Stomach (tissue), 19 donors: ENCODE measurements at places on chromosomes 12 and 14.

- no peak for DNase-seq
Observed at GRCh38 chr12:30617346-30618016, 78.2 kb downstream of the IPO8 start.

DNA sequence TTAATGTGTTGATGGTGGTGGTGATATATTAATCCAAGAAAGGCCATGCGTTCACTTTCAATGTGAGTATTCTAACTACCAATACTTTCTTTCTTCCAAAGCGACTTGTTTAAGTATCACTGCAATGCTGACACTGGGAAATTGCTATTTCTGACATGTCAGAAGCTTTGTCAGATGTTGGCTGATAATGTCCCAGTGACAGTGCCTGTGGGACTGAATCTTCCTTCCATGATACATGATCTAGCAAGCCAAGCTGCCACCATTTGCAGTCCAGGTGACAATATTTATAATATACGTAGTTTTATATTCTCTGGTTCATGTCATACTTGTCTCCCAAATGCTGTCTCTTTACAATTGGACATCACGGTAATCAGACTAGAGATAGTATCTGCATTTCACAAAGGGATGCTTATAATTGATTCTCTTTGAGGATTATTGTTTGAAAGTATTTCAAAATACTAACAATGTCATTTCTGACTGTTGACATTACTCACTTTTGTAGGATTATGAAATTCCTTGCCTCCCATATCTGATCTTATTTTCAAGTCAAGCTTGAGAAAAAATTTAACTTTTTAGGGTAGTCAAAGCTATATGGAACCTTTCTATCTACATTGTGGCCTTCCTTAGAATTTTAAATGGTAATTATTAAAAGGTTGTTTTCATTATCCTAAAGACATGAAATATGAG is 57.3 kb downstream of the KNTC1 start:
- no peak for DNase-seq

DNA sequence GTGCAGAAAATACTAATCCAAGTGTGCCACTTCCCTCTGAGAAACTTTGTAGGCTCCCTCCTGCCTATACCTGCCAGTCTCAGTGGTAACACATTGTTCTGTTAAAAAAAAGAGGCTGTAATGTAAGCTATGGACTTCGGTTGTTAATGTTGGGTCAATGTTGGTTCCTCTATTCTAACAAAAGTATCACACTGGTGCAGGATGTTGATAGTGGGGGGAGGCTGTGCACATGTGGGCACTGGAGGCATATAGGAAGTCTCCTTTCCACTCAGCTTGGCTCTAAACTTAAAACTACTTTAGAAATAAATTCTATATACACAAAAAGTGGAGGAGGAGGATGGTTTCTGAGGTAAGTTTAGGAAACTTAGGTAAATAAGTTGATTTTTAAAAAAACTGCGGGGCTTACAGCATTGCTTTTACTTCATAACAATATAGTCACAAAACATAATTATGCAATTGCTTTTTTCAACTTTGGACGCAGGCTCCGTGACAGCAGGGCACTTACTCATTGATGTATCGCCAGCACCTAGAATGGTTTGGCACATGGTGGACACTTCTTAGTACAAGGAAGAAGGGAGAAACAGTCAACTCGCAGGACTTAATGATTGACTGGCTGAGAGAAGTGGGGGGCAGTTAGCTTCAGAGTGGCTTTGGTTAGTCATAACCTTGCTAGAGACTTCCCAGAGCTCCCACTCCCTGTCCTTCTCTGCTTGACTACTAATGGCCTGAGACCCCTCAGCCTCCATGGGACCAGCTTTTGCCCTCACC is 7.9 kb upstream of the NYNRIN start:
- DNase-seq, result no peak

GRCh38 chr12:110199339-110200123 is 75.4 kb downstream of the IFT81 start:
- DNase-seq, result peak; percentile 58

- DNase-seq, result peak; percentile 79
Observed at GRCh38 chr12:130715998-130716968, at the start of gene RIMBP2. TSS of gene RIMBP2 (minus strand) at chr12:130716299. CDS start at chr12:130479013, 237,286 bp downstream.

GRCh38 chr12:121295116-121295745 is 1.3 kb downstream of the CAMKK2 start:
- no peak for DNase-seq

- no peak for DNase-seq
Observed at GRCh38 chr12:12720052-12720451, 2.9 kb downstream of the CDKN1B start.

DNA sequence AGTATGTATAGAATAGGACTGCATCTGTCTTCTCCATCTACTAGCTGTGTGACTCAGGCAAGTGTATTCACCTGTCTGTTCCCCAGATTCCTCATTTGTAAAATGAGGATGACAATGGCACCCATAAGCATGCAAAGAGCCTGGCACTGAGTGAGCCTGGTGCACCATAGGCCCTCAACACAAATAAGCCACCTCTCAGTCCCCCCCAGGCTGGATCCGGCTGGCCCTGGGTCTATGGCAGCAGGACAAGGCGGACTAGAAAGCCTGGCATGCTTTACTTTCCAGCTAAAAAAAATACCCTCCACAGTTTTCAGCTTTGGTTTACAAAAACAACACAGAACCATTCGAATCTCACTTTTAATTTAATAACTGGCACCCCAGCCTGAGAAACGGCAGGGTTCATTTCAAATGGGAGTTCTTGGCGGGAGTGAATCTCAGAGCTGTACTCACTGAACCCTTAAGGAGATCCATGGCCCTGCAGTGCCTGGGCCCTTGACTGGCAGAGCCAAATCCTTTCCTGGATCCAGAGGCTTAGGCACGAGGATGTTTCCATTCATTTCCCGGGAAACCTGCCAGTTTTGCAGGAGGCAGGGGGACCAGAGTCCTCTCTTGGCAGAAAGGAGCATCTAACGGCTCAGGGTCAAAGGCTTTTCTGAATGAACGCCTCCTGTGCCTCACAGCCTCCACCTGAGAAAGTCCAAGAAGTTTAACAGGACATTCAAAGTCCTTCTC is 17.7 kb downstream of the SYNE3 start:
- no peak for DNase-seq

DNA sequence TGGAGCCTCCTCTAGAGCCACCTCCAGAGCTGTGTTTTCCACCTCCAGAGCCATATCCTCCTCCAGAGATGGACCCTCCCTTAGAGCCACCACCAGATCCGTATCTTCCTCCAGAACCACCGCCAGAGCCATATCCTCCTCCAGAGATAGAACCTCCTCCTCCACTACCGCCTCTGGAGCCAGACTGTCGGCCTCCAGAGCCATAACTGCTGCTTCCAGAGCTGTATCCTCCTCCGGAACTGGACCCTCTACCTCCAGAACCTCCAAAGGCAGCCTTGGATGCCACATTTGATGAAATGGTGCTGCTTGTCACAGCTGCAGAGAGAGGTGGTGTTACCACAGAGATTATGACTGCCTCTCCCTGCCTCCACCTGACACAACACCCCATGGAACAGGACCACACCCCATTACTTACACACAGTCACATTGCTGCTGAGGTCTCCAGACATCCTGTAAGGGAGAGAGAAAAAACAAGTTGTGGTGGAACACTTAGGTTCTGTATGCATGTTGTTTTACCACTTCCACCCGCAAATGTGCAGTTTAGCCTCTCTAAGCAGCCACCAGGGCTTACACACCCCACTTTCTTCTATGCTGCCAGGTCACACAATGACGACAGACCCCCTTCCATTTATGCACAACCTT is 6.8 kb downstream of the KRT2 start:
- DNase-seq, result no peak

GRCh38 chr12:6288235-6288634 is 22.2 kb upstream of the PLEKHG6 start:
- DNase-seq, result no peak
